Aorta (tissue), 5 donors: ENCODE measurements at places on chromosomes 2 and 18.

DNA sequence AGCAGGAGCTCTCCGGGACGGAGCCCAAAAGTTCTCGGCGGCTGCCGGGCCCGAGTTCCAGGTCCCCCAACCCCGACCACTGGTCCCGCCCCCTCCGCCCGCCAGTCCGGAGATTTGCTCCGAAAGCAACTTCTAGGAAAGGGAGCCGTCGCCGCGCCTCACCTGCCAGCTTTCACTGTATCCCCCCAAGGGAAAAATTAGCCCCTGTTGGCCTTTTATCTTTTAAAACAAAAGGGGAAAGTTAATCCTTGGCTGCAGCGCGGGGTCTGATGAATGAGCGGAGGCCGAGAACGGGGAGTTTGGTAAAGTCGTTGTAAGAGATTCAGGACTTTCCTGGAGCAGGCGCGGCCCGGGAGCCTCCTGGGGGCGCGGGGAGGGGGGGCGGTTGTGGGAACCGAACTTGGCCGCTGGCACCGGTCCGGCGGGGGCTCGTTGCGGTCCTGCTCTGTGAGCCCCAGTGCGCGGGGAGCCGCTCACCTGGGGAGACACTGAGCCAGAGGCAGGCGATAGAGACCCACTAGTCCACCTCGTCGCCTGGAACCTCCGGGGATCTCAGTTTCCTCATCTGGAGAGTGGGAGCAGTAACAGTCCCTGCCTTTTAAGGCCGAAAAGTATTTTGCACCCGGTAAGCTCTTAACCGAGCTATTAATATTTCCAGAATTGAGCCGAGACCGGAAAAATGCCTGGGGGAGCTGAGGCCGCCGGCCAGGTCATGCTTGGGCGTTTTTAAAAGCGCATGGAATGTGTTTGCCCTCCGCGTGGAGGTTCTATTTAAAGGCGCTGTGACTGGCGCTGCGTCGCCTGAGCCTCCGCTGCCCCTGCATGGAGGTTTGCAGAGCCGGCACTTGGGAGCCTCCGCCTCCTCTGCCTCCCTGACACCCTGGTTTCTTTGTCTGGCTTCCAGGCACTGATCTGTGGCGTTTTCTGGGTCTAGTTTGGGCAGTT is 1.1 kb downstream of the EFHD1 start:
- peaks cover 5% of the 10 kb centered on the region for H3K4me1 ChIP-seq
- no peaks in the 10 kb centered on the region for H3K27me3 ChIP-seq
- peak; percentile 73 for DNase-seq
- peak overlapping the region; percentile 89 for H3K4me3 ChIP-seq
- H3K36me3 ChIP-seq = no peaks in the 10 kb centered on the region

DNA sequence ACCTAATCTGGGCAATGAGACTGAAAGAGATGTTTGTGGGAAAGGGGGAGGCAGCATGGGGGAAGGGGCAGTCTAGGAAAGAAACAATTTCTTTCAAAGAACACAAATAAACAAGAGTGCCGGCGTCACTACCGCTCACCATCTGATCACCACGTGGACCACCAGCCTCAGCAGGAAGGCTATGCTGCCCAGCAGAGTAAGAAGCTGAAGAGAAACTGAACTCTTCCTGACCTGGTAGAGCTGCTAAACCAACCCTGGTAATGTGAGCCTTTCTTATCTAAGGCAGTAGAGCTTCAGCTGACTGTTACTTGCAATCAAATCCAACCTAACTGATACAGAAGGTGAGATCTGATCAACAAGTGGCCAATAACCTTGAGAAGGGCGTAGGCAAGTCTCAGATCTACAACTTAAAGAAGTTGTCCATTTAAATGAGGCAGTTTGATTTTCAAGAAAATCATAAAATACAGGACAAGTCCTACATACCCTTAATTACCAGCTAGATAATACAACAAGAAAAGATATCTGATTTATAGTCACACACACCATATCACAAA is 44.2 kb upstream of the SPTBN1 start:
- no peaks in the 10 kb centered on the region for H3K4me1 ChIP-seq
- H3K4me3 ChIP-seq = no peak overlapping the region
- H3K27ac ChIP-seq = no peak overlapping the region
- H3K36me3 ChIP-seq = no peaks in the 10 kb centered on the region
- no peaks in the 10 kb centered on the region for H3K27me3 ChIP-seq

DNA sequence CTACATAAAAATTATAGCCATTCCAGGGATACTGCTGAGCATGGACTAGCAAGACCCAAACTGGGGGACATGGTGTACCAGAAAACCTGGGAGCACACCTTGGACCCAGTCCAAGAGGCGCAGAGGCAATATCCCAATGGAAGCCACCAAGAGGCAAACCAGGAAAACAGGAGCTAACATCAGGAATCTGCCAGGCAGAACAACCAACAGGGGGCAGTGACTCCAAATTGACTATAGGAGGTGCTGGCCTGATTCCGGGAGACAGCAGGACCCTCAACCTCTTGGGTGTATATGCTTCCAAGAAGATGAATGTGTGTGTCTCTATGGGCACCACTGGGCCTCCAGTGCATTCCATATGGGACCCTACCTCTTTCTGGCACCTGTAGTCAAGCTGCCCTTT is 172.7 kb upstream of the ARL4C start:
- no peaks in the 10 kb centered on the region for H3K27me3 ChIP-seq

DNA sequence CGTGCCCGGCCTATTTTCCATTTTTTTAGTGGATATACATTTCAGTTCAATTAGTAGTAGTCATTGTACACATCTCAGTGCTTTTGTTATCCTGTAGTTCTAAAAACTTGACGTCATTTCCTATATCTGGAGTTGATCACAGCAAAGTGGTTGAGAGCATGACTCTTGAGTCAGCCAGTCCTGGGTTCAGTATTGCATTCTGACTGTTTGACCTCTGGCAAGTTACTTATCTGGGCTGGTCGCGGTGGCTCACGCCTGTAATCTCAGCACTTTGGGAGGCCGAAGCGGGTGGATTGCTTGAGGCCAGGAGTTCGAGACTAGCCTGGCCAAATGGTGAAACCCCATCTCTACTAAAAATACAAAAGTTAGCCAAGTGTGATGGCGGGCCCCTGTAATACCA is 50.4 kb upstream of the PPM1B start:
- no peaks in the 10 kb centered on the region for H3K36me3 ChIP-seq
- no peak overlapping the region for H3K4me3 ChIP-seq
- H3K27ac ChIP-seq = no peak overlapping the region
- H3K27me3 ChIP-seq = no peaks in the 10 kb centered on the region
- no peaks in the 10 kb centered on the region for H3K4me1 ChIP-seq
- no peak for DNase-seq

GRCh38 chr2:48134704-48135103 is 228.4 kb upstream of the FBXO11 start:
- peaks cover 1% of the 10 kb centered on the region for H3K4me1 ChIP-seq
- no peak overlapping the region for H3K27ac ChIP-seq
- no peak overlapping the region for H3K4me3 ChIP-seq
- no peaks in the 10 kb centered on the region for H3K27me3 ChIP-seq
- no peaks in the 10 kb centered on the region for H3K36me3 ChIP-seq

GRCh38 chr2:167792126-167792525 is 455.3 kb downstream of the STK39 start:
- H3K4me3 ChIP-seq = no peak overlapping the region
- no peak overlapping the region for H3K27ac ChIP-seq
- H3K27me3 ChIP-seq = no peaks in the 10 kb centered on the region
- H3K36me3 ChIP-seq = no peaks in the 10 kb centered on the region
- no peaks in the 10 kb centered on the region for H3K4me1 ChIP-seq

DNA sequence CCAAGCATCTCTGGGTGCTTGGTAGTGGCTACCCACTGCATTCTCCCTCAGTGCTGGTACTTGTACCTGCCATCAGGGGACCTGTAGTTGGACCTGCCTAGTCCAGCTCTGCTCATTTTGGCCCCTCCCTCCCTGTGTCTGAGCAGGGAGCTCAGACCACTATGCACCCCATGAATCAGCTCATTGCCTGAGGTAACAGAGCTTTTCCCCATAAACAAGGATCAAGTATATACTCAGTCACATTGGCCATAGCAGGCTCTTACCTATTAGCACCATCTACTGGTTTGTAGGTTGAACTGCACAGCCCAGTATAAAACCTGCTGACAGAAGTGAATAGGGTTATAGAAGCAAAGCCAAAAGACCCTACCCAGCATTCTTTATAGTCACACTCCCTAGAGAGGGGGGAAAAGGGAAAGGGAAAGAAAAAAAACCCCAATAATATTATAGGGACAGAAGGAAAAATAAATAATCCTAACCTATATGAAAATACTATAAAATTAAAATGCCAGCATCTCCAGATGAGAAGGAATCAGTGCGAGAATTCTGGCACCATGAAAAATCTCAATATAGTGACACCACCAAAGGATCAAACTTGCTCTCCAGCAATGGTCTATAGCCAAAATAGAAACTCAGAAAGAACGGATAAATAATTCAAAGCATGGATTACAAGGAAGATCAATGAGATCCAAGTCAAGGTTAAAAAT is 6.9 kb upstream of the FLACC1 start:
- H3K27ac ChIP-seq = no peak overlapping the region
- H3K4me3 ChIP-seq = no peak overlapping the region
- H3K4me1 ChIP-seq = no peaks in the 10 kb centered on the region
- no peaks in the 10 kb centered on the region for H3K27me3 ChIP-seq
- no peaks in the 10 kb centered on the region for H3K36me3 ChIP-seq

- DNase-seq = no peak
- H3K27ac ChIP-seq = no peak overlapping the region
- H3K4me1 ChIP-seq = no peaks in the 10 kb centered on the region
- H3K36me3 ChIP-seq = no peaks in the 10 kb centered on the region
- H3K4me3 ChIP-seq = no peak overlapping the region
- no peaks in the 10 kb centered on the region for H3K27me3 ChIP-seq
These were observed 21.5 kb upstream of the RBFA start for GRCh38 chr18:80012714-80013113.

- no peak overlapping the region for H3K27ac ChIP-seq
- no peak for DNase-seq
- H3K4me3 ChIP-seq = no peak overlapping the region
- H3K36me3 ChIP-seq = no peaks in the 10 kb centered on the region
- no peaks in the 10 kb centered on the region for H3K27me3 ChIP-seq
- no peaks in the 10 kb centered on the region for H3K4me1 ChIP-seq
These were observed 64.1 kb downstream of the SMAD7 start for GRCh38 chr18:48886520-48887293.

- H3K4me1 ChIP-seq = no peaks in the 10 kb centered on the region
- H3K27me3 ChIP-seq = no peaks in the 10 kb centered on the region
- no peak overlapping the region for H3K4me3 ChIP-seq
- DNase-seq = peak; percentile 77
- no peak overlapping the region for H3K27ac ChIP-seq
These were observed 100.2 kb downstream of the TWIST2 start for GRCh38 chr2:238947920-238948710.

GRCh38 chr2:33086400-33087015 is 139.8 kb downstream of the LTBP1 start:
- H3K4me3 ChIP-seq = no peak overlapping the region
- peaks cover 15% of the 10 kb centered on the region for H3K4me1 ChIP-seq
- no peak overlapping the region for H3K27ac ChIP-seq
- DNase-seq = no peak
- no peaks in the 10 kb centered on the region for H3K36me3 ChIP-seq
- H3K27me3 ChIP-seq = no peaks in the 10 kb centered on the region

- H3K27ac ChIP-seq = no peak overlapping the region
- DNase-seq = no peak
- H3K27me3 ChIP-seq = no peaks in the 10 kb centered on the region
- H3K36me3 ChIP-seq = peaks cover 8% of the 10 kb centered on the region
- H3K4me3 ChIP-seq = no peak overlapping the region
These were observed 89.5 kb downstream of the NBAS start for GRCh38 chr2:15471606-15472005.

- no peaks in the 10 kb centered on the region for H3K27me3 ChIP-seq
- H3K4me1 ChIP-seq = no peaks in the 10 kb centered on the region
- H3K36me3 ChIP-seq = no peaks in the 10 kb centered on the region
- DNase-seq = no peak
These were observed 83.4 kb upstream of the B3GNT7 start for GRCh38 chr2:231312066-231312465.

DNA sequence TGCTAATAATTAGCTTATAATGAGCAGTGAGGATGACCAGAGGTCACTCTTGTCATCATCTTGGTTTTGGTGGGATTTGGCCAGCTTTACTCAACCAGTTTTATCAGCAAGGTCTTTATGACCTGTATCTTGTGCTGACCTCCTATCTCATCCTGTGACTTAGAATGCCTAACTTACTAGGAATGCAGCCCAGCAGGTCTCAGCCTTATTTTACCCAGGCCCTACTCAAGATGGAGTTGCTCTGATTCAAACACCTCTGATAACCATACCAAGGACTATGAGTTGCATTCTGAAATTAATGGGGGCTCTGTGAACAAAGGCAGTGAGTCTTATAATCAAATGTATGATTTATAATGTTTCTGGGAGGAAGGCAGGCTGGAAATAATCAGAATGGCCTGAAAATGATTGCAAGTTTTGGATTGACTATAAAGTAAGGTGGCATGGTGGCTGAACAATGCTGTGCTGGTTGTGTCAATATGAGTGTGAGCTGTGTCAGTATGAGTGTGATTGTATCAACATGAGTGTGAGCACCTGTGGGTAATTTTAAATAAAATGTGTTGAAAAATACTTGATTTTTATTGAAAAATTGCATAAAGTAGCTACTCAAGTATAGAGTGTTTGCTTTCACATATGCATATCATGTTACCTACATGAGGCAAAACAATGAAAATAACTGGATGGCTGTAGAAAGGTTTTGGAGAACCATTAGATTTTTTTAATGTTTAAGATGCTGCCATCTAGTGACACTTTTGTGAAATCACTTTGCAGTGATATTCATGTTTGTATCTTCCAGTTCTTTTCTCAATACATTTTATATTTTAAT is 103.0 kb downstream of the KYNU start:
- DNase-seq = no peak
- no peak overlapping the region for H3K27ac ChIP-seq
- no peaks in the 10 kb centered on the region for H3K27me3 ChIP-seq
- H3K36me3 ChIP-seq = no peaks in the 10 kb centered on the region

DNA sequence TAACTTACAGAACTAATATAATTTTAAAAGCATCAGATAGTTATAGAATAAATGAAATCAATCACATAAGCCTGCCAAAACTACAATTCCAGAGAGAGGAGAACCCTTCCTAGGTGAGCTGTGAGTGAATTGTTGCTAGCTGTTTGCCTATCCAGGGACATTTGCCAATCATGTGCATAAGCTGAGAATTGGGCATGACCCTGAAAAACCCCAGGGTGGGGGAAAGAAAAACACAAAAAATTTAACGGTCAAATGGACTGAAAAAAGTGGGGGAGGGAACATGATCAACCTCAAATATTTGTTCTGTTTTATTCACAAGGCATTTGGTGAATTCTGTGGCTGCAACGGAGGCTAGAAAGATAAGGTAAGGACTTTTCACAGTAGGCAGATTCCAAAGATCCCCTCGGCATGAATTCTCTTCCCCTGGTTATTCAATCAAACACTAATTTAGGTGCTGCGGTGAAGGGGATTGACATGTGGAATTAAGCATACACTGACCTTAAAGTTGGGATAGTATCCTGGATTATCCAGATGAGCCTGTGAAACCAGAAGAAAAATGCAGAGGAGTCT is 203.9 kb upstream of the RGPD4 start:
- H3K4me3 ChIP-seq = no peak overlapping the region
- H3K36me3 ChIP-seq = no peaks in the 10 kb centered on the region
- H3K27ac ChIP-seq = no peak overlapping the region
- no peaks in the 10 kb centered on the region for H3K27me3 ChIP-seq
- DNase-seq = no peak
- no peaks in the 10 kb centered on the region for H3K4me1 ChIP-seq

GRCh38 chr18:55587418-55588110 is 428 bp downstream of the TCF4 start:
- no peaks in the 10 kb centered on the region for H3K27me3 ChIP-seq
- H3K27ac ChIP-seq = peak overlapping the region; percentile 67
- DNase-seq = no peak
- peak overlapping the region; percentile 99 for H3K4me3 ChIP-seq
- H3K4me1 ChIP-seq = no peaks in the 10 kb centered on the region
- no peaks in the 10 kb centered on the region for H3K36me3 ChIP-seq
